Activated CD4-positive, CD25-positive, alpha-beta regulatory T cell treated with anti-CD3 and anti-CD28 coated beads, Interleukin-2, amount 50 U/mL, for 72 hours (primary cell): ENCODE measurements at places on chromosomes 4 and X.

GRCh38 chr4:10013722-10014121, 7.6 kb downstream of the SLC2A9 start:
- peak; percentile 36 for DNase-seq

DNA sequence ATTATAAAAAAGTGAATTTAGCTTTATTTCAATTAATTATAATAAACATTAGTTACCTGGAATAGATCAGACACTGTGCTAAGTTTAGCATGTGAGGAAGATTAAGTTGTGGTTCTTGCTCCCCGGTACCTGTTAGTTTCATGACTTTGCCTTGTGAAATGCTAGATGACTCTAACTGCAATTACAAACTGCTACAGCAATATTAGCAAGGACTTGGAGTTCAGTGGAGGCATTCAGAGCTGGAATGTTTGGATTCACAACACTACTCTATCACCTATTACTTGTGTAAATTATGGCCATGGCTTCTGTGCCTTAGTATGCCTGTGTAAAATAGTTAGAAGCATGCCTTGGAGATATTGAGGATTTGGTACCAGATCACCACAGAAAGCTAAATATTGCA, 21.4 kb upstream of the ANXA10 start:
- DNase-seq, result no peak

- no peak for DNase-seq
Measured at GRCh38 chr4:45765521-45765920, 358.3 kb downstream of the GABRG1 start.

DNA sequence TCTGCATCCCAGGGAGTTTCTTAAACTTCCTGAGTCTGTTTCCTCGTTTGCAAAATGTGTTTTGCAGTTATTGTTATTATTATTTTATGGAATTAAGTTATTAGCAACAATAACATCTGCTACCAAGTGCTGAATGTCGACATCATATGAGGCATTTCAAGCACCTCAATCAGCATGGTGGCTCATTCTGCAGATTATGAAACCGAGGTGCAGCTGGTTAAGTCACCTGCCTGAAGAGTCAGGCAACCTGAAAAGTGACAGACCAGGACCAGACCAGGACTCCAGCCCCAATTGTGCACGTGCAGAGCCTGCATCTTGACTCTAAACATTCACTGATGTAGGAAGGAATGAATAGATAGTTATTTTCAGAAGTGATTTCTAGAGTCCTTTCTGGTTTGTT, 99.8 kb downstream of the AFAP1 start:
- no peak for DNase-seq

GRCh38 chr4:77854431-77855111, 8.1 kb upstream of the MRPL1 start:
- no peak for DNase-seq

DNA sequence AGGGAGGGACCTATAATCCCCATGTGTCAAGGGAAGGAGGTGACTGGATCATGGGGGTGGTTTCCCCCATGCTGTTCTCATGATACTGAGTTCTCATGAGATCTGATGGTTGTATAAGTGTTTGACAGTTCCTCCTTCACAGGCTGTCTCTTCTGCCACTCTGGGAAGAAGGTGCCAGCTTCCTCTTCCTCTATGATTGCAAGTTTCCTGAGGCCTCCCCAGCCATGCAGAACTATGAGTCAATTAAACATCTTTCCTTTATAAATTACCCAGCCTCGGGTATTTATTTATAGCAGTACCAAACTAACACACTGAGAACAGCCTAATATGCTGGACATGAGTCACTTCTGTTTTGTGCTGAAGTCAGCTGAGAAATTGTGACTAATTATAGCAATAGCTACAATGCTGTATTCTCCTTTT, 656.9 kb upstream of the CPEB2 start:
- DNase-seq, result no peak

DNA sequence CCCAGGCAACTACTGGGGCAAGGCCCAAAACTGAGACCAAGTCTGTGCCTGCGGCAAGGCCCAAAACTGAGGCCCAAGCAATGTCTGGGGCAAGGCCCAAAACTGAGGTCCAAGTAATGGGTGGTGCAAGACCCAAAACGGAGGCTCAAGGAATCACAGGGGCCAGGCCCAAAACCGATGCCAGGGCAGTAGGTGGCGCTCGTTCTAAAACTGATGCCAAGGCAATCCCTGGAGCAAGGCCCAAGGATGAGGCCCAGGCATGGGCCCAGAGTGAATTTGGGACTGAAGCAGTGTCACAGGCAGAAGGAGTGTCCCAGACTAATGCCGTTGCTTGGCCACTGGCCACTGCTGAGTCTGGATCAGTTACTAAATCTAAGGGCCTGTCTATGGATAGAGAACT, 2.7 kb downstream of the GPRASP2 start:
- DNase-seq, result no peak

- no peak for DNase-seq
Measured at GRCh38 chrX:7074148-7074907, 73.2 kb upstream of the STS start.

DNA sequence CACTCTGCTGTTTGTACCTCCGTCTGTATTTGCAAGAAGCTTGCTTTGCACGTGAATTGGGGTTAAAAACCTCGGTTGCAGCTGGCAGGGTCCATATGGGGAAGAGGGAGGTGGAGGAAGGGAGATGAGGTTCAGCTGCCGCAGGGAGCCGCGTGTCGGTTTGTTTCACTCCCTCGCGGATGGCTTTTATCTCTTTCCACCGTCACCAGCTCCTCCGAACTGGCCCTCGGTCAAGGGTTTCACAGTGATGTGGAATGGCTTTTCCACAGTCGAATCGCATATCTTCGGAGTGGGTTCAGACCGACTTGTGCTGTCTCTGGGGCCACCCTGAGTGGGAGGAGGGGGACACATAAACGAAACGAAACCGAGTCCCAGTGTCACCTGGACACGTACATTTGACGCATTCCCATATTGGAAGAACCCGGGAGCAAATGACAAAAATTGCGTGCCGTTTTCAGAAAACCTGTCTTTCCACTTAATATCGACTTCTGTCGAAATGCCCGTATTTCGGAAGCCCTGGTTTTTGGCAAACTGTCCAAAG, 929 bp downstream of the ZBTB33 start:
- peak; percentile 30 for DNase-seq
